NAMALWA (cell line): ENCODE measurements at places on chromosomes 7 and 10.

DNA sequence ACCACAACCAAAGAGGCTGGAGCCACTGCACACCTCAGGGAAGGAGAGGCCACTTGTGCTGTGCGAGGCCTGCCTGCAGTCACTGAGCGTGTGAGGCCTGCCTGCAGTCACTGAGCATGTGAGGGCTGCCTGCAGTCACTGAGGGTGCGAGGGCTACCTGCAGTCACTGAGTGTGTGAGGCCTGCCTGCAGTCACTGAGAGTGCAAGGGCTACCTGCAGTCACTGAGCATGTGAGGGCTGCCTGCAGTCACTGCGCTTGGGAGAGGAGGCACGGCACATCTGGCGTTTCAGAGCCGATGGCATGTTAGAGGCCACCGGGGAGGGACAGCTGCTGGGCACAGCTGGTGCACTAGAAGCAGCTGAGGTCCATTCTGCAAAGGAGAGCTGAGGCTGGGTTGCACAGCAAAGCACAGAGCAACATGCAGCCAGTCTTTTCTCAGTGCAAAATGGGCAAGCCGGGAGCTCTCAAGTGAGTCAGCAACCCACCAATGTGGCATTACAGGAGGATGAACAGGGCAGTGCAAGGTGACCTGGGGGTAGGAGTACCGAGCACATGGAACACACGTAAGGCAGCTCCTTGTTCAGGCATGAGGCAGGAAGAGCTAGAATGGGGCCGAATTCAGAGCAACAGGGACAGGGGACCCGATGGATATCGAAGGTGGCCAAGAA, 540.1 kb downstream of the PTPRN2 start:
- DNase-seq = no peak

DNA sequence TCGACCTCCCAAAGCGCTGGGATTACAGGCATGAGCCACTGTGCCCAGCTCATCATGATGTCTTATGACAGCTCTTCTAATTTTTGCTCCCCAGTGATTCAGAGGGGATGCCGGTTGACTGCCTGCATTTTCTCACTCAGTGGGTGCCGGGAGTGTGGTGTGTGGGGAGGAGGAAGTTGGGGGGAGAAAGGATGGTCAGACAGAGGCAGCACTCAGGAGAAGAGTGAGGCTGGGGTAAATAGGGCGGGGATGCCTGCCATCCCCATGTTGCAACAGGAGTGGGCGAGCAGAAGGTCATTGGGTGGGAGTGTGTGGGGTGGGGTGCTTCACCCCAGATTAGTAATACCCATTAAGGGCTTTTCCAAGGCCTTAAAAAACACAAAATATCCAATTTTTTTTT, 3.5 kb upstream of the CCL24 start:
- no peak for DNase-seq

- DNase-seq = no peak
Measured at GRCh38 chr7:94231305-94231704, 163.4 kb upstream of the COL1A2 start.

- no peak for DNase-seq
Measured at GRCh38 chr7:107122486-107122911, 46.3 kb upstream of the HBP1 start.

GRCh38 chr10:79562135-79562756, 2.0 kb upstream of the SFTPA2 start:
- DNase-seq = peak; percentile 60

DNA sequence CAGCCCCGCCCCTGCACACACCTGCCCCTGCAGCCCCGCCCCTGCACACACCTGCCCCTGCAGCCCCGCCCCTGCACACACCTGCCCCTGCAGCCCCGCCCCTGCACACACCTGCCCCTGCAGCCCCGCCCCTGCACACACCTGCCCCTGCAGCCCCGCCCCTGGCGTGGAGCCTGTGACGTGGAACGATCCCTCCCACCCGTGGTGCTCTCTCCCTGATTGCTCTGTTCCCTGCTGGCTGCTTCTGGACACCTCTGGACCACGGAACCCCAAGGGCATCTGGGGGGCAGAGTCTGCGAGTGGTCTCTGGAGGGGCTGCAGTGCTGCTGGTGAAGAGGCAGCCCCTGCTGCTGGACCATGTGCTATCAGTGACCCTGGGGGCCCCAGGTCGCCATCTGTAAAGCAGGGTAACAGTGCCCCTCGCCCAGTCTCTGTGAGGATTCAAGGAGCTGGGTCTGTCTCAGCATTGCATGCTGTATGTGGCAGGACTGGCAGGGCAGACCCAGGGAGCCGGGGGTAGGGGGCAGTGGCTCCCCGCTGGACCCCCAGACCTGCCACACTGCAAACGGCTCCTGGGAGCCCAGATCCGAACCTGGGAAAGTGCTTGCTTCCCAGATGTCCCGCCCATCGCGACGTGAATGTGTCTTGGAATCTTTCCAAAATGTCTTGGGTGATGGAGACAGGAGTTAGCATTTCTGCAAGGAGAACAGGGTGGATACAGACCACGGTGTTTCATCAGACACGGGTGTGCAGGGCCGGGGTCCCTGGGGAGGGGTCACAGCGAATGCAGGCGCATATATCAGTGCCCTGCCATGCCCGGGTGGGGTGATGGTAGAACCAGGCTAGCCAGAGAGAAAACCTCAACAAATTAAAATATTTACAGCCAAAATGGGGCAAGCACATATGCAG, 27.9 kb upstream of the NKX6-2 start:
- DNase-seq = no peak

GRCh38 chr10:93535293-93535692, 31.2 kb upstream of the FFAR4 start:
- no peak for DNase-seq

DNA sequence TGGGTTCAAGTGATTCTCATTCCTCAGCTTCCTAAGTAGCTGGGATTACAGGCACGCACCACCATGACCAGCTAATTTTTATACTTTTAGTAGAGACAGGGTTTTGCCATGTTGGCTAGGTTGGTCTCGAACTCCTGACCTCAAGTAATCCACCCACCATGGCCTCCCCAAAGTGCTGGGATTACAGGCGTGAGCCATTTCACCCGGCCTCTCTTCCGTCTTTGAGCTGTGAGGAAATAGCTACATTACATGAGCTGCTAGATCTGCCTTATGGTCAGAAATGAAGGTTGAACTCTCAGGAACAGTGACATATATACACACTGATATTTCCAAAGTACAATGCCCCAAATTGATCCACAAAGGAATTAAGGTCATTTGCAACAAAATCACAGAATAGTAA, 2.4 kb downstream of the BLVRA start:
- DNase-seq = no peak

DNA sequence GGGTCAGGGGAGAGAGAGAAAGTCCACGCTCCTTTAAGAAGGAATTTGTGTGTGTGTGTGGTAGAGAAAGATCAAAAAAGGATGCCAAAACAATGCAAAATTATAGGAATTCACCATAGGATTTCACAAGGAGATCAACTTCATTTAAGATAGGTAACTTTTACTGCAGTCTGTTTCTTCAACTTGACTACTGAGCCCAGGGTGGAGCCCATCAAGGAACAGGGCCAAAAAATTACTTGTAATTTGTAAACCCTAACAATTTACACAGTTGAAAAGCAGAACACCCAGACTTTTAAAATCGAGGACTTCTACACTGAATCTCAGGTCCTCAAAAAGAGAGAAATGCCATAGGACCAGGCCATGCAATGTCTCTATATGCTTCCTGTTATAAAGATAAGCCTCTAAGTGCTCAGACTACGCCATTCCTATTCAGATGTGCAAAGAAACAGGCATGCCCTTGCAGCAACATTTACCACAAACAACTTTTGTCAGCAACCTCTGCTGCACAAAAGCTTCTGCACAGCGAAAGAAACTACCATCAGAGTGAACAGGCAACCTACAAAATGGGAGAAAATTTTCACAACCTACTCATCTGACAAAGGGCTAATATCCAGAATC, 10.6 kb upstream of the GIMAP4 start:
- DNase-seq = no peak

DNA sequence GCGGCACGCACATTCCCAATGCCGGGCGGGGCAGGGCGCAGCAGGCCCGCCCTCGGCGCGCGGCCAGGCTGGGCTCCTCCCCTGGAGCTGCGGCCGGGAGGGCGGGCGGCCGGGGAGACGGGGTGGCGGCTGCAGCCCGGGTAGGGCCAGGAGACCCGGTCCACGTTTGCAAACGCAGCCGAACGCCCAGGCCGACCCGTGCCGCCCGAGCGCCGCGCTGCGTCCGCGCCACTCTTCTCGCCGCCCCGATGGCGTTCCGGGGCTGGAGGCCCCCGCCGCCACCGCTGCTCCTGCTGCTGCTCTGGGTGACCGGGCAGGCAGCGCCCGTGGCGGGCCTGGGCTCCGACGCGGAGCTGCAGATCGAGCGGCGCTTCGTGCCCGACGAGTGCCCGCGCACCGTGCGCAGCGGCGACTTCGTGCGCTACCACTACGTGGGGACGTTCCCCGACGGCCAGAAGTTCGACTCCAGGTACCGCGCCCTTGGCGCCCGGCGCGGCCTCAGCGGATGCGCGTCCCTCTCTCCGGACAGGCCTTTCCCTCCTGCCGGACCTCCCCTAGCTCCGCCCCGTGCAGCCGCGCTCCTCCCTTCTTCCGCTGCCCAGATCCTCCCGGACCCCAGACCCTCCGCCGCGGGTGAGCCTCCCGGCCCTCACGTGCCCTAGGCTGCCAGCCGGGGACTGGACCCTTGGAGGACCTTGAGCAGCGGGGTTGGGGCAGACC, at the start of gene FKBP9:
Gene FKBP9, plus strand, starts transcription at position 115 of the 720 bp plus-strand sequence. Its CDS starts 134 bp downstream, at position 249.
- DNase-seq = no peak

DNA sequence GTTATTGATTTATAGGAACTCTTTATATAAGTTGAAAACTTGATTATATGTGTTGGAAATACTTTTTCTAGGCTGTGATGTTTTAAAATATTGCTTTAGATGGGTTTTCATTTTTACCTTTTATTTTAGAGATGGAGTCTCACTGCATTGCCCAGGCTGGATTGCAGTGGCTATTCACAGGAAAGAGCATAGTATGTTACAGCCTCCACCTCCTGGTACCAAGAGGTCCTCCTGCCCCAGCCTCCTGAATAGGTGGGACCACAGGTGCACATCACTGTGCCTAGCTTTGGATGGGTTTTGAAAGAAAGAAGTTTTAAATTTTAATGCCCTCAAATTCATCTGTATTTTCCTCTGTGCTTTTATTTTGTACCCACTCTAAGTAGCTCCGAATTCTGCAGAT, 105.4 kb downstream of the TCF7L2 start:
- no peak for DNase-seq

GRCh38 chr7:141792526-141792925, 2.5 kb downstream of the TAS2R5 start:
- no peak for DNase-seq

GRCh38 chr10:44281089-44281613, 103.7 kb downstream of the CXCL12 start:
- DNase-seq = no peak

DNA sequence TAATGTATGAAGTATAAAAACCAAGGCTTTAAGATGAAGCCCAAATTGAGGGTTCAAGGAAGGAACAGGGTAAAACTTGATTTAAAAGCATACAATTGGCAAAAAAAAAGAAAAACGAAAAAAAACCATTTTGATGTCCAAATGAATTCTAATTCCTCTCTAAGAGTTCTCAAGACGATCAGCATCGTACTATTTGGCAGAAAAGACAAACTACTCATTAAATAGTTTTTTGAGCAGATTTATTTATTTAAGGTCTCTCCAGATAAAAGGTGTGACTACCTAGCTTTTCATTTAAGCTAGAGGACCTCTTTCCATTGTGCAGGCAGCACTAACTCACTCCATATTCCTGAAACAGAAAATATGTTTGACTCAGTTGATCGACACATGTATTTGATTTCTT, 245.0 kb downstream of the KIAA1217 start:
- DNase-seq = no peak

DNA sequence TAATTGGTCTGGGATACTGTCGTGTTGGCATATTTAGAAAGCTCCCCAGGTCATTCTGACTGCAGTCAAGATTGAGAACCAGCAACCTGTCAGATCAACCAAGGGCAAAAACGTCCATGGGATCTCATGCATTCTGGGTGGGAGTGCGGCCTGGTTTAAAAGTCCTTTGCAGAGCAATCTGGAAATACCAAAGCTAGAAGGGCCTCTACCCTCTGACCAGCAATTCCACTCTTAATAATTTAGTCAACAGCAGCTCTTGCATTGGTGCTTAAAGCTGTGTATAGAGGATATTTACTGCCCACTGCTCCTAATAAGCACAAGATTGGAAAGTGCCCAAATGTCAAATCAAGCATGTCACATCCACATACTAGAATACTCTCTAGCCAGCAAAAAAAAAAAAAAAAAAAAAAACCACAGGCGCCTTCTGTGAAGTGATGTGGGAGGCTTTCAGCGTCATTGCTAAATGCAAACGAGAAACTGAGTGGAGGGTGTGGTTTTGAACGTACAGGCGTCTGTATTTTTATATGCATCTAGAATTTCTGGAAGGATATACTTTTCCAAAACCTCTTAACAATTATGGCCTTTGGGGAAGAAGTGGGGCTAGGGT, 44.8 kb upstream of the HSPA12A start:
- DNase-seq = no peak

DNA sequence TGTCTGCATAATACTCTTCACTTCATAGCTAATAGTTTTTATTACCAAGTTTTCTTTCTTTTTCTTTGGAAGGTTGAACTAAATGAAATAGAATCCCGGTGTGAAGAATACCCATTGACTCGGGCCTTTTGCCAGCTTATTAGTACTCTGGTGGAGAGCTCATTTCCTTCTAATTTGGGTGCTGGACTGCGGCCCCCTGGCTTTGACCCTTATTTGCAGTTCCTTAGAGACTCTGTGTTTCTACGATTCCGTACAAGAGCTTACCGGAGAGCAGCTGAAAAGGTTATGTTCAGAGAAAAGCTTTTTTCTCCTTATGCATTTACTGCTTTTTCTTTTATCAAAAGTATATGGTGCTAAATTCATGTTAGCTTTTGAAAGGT, 40.2 kb downstream of the NUP205 start:
- DNase-seq = no peak

- no peak for DNase-seq
Measured at GRCh38 chr10:17836942-17837341, 27.8 kb downstream of the MRC1 start.

- no peak for DNase-seq
Measured at GRCh38 chr7:64993901-64994300, 3.1 kb upstream of the ZNF117 start.

DNA sequence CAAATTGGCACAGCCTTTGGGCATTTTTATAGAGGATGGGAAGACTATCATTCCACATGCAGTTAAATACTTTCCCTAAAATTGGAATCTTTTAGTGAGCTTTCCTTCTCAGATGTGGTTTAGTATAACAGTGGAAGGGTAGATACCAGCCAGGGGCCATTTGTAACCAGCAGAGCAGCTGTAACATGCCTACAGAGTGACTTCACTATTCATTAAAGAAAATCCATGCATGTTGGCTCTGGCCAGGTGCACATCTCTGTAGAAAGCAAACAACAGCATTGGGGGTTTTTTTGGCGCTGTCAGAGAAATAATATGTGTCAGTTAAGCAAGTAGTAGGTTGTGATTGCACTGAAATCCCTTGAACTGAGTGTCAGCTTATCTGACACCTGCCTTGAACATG, 115.6 kb downstream of the LHFPL3 start:
- no peak for DNase-seq

DNA sequence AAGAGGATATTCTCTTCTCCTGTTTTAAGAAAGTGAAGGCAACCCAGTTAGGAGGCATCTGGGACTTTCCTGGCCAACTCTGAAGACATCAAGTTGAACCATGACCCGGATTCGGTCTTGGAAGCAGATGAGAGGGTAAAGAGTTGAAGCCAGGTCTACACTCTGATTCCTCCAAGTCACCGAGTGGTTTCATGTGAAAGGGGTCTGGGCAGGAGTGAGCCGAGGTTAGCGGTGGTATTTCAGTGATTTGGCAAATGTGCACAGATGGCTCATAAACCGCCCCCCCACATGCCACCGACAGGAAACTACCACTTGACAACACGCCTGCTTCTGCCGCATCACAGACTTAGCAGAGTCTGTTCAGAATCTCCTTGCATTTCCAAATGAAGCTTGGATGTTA, 11.4 kb upstream of the REPIN1 start:
- peak; percentile 92 for DNase-seq
